ENCODE measurements at places on chromosomes 3 and 15. TPM values are rescaled to one million over a fixed set of nuclear protein-coding genes. Genes with fewer than 3 reads are reported as not detected.

SKIC8 gene
- total RNA-seq, result 53.9 TPM

DNA sequence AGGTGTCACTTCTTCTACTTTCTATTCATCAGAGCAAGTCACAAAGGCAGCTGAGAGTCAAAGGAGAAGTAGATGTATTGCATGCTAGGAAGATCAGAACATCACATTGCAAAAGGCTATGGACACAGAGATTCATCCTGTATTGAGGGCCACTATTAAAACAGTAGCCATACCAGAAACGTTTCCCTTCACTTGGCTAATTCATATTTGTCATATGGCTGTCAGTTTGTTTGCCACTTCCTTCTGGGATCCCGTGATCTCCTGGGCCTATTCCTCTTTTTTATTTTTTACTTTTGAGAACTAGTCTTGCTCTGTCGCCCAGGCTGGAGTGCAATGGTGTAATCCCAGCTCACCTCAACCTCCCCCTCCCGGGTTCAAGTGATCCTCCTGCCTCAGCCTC lies 184.0 kb upstream of the SATB1 start:
- no peaks in the 10 kb centered on the region for H3K27me3 ChIP-seq
- no peak overlapping the region for H3K4me3 ChIP-seq
- no peaks in the 10 kb centered on the region for H3K4me1 ChIP-seq
- H3K36me3 ChIP-seq, result no peaks in the 10 kb centered on the region

GRCh38 chr3:25088284-25088683 lies 339.8 kb upstream of the RARB start:
- H3K27ac ChIP-seq, result no peak overlapping the region
- no peaks in the 10 kb centered on the region for H3K36me3 ChIP-seq
- H3K4me3 ChIP-seq, result no peak overlapping the region
- DNase-seq, result no peak
- no peaks in the 10 kb centered on the region for H3K4me1 ChIP-seq

DNA sequence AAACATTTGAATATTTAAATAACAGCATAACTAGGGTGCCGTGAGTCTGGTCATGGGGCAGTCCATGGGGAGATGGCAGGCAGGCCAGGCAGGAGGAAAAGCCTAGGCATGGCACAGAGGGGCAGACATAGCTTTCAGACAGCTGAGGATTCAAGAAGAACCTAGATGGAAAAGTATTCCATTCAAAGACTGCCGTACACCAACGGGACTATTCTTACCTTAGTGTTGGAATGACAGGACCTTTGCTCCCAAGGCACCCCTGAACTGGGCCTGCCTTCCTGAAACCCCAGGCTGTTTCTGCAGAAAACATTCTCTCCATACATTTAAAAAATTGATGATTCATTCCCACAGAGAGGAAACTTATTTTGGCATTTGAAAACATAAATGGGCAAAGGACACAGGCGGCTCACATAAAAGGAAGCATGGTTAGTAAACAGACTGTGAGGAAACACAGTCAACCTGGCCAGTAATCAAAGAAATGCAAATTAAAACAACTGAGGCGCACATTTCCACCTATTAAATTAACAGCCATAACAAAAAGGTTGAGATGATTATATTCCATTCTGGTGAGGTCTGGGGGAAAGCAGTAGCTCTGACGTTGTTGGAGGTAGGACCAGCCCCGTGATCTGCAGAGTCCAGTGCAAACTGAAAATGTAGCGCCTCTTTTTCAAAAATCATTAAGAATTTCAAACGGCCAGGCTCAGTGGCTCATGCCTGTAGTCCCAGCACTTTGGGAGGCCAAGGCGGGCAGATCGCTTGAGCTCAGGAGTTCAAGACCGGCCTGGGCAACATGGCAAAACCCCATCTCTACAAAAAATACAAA lies 71.3 kb upstream of the SMAD3 start:
- H3K4me3 ChIP-seq, result no peak overlapping the region
- no peaks in the 10 kb centered on the region for H3K36me3 ChIP-seq
- no peaks in the 10 kb centered on the region for H3K27me3 ChIP-seq
- H3K27ac ChIP-seq, result no peak overlapping the region
- no peak for DNase-seq

DNA sequence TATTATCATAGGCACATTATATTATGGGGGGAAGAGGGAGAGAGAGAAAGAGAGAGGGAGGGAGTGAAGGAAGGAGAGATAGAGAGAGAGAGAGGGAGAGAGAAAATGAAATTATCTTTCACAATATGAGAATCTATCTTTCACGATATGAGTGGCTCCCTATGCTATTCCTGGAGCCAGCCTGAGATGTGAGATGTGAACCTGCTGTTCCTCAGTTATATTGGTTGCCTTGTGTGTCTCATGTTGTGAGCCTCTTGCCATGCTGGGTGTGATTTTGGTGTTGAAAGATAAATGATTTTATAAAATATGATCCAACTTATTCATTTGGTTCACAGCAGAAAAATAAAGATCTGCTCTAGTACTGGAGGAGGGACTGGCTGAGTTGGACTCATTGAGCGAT lies 148.7 kb downstream of the PPM1L start:
- no peaks in the 10 kb centered on the region for H3K36me3 ChIP-seq
- no peak overlapping the region for H3K4me3 ChIP-seq
- no peaks in the 10 kb centered on the region for H3K27me3 ChIP-seq

Measured in tibial nerve (tissue), 4 donors.